ENCODE measurements at places on chromosomes 4 and X.

DNA sequence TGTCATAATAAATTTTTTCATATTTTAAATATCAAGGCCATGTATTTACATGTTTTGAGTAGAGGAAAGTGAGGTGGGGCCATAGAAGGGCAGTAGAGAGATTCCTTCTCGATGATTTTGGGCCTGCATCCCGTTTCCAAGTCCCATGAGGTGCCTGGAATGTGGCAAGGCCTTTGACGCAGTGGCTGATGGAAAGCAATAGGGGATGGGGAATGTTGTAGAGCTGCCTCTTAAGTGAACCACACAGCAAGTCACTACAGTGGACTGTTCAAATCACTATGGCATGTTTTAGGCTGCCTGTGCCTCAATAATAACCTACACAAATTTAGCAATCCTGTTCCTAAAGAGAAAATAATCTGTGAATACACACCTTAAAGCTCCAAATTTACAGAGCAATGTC lies 48.3 kb downstream of the ANXA5 start:
- DNase-seq, result no peak

- DNase-seq, result no peak
Observed at GRCh38 chrX:71586929-71587328, 8.7 kb downstream of the GCNA start.

- DNase-seq, result no peak
Observed at GRCh38 chrX:23392195-23392594, 57.5 kb downstream of the PTCHD1 start.

DNA sequence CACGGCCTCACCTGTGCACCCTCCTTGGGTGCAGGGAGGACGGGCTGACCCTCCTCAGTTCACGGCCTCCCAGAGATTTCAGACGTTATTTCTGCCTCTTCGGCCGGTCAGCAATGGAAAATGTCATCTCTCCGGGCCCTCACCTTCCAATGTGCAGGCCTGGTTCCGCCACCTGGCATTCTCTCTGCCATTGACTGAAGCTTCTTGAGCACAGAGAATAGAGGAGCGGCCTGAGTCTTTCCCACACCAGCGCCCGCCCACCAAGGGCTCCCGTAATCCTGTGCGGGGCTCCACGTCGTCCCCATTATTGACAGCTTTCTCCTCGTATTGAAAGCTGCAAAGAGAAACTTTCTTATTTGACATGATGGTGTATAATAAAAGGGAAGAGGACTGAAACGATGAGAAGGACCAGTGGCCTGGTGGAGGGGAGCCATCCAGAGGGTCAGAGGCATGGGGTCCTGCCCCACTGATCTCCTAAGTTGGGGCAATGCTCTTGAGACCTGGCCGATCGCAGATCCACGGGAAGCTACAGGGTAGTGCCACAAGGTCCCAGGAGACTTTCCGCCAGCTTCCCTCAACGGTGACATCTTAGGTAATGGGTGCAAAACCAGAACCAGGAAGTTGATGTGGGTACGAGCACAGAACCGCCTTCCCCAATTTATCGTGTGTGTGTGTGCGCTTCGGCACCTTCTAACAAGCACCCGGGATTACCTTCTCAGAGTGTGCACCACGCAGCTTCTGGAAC lies 20.6 kb downstream of the HTRA3 start:
- DNase-seq, result no peak

DNA sequence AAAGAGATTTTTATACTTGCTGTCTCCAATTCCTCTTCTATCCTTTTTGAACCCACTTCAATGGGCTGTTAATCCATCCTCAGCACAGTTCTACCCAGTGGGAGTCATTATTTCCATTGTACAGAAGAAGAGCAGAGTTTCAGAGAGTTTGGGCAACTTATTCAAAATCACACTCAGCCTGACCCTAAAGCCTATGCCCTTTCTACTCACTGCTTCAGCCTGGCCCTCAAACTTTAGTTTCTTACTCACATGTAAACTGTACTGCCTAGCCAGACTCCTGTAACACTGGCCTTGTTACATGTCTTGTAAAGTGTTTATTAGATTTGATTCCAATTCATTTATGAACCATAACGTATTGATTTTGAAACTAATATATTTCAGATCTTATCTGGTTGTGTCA lies 25.1 kb upstream of the USO1 start:
- DNase-seq, result peak; percentile 33

- no peak for DNase-seq
Observed at GRCh38 chr4:155849042-155849441, 17.0 kb downstream of the ASIC5 start.

- DNase-seq, result no peak
Observed at GRCh38 chr4:165403637-165404036, 24.8 kb downstream of the CPE start.

GRCh38 chrX:78456909-78457308 lies 129.5 kb upstream of the CYSLTR1 start:
- DNase-seq, result no peak

GRCh38 chrX:125622899-125623298 lies 303.2 kb downstream of the TEX13C start:
- no peak for DNase-seq

DNA sequence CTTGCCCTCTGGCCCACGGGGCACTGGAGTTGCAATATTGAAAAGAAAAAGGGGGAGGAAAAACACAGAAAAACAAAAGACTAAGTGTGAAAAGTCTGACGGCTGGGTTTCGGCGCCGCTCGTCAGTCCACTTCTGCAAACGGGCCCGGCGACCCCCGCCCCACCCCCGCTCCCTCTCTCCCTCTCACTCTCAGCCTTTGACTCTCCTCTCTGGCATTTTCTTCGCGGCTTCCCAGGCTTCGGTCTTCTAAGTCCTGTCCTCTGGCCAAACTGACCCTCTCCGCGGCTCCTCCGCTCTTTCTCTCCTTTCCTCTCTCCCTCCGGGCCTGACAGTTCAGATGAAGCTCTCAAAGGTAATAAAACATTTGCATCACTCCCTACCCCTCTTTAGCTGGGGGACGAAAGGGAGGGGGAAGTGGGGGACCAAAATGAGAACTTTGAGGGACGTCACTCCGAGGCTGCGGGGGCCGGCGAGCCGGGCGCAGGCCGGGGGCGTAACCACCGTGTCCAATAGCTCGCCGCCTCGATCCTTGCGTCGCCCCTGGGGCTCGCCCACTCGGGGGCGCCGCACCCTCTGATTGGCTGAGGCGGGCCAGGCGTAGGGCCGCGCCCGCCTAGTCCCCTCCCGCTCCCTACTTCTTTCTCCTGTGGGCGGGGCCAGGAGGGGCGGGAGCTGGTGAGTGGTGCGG lies at the start of gene NKX6-1:
Gene NKX6-1 (minus strand): TSS at position 358 of the 689 bp plus-strand sequence. CDS start 1,064 bp downstream, outside the sequence.
- DNase-seq, result no peak

DNA sequence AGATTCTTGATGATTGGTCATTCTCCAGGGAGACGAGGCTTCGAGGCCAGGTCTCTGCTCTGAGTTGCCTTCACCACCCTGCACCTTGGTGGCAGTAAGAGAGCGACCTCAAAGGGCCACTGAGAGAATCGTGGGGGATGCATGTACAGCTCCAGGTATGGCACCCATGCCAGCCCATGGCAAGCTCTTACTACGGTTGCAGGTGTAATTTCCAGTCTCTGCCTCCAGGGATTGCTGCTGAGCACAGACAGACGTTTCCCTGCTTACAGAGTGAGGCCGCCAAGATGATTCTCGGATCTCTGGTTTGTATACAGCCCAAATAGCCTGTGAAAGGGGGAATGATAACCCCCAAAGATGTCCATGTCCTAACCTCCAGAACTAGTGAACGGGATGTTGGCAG lies 16.3 kb upstream of the DRD5 start:
- DNase-seq, result peak; percentile 29

- no peak for DNase-seq
Observed at GRCh38 chr4:128277856-128278255, 9.8 kb downstream of the PGRMC2 start.

DNA sequence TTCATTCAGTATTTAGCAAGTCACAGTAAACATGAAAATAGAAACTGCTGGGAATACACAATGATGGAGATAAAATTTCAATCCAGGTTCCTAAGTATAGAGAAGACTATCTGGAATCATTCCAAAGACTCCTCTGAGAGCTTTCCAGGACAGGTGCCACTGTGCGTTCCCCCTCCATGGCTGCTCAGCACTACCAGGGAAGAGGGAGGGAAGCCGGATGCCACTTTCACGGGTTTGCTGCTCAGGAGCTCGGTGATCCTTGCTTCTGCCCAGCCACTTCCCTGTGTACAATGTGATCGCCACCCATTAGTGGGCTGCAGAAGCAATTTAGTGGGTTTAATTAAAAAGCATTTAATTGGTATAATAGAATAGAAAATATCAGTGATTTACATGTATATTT lies 94.5 kb downstream of the FNIP2 start:
- DNase-seq, result no peak

DNA sequence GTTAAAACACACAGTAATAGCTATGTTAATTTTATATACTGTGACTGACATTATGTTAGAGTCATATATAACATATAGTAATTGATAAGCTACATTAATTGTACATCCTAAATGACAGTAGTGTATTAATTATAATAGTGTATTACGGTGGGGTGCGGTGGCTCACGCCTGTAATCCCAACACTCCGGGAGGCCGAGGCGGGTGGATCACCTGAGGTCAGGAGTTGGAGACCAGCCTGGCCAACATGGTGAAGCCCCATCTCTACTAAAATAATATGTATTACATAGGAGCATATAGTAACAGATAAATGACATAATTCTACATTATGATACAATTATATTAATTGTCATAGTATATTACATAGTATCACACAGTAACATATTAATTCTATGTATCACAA lies 12.2 kb downstream of the ASMTL start:
- DNase-seq, result no peak

DNA sequence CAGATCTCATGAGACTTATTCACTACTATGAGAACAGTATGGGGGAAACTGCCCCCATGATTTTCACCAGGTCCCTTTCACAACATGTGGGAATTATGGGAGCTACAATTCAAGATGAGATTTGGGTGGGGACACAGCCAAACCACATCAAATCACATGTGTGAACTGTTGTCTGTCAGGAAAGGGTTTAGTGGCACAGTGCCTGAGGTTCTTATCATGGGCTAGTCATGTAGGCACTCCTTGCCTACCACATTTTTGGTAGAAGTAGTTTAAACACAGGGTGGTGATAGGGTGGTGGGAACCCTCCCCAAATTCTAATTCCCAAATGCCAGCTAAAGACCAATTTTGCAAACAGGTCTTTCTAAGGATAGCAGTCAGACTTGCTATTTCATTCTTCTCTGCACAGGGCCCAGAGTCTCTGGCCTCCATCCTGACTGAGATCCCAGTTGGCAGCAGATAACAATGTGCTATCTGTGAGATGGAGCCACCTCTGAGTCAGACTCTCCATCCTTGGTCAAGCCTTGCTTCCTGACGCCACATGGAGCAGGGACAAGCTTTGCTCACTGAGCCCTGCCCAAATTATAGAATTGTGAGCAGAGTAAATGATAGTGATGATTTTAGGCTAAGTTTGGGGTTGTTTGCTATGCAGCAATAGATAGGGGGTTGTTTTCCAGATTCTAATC lies 33.5 kb upstream of the SETD7 start:
- DNase-seq, result no peak

DNA sequence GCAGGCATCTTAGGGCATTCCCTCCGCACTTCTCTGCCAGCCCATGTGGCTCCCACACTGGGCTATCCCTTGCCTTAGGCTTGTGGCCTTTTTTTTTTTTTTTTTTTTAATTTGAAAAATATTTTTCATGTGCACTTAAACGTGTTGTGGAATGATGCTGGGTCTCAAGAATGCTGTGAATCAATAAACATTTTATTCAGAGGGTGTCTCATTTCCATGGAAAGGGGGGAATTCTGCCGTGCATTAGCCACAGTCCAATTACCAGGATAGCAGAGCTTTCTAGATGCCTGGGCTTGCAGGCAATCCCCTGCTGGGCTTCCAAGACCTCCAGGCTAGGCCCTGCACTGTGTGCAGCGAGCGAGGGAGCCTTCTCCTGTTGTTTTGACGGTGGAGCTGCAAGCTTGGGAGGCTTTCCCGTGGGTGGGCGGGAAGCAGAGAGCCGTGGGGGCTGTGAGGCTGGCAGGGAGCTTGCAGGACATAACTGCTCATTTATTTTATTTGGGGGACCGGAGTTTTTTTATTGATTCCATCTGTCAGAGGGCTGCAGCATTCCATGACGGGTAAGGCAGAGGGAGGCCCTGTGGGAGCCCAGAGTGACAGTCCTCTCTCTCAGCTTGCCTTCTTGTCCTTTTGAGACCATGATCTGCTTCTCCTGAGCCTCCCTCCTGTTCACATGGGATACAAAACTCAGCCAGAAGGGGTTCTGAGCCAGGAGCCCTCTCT lies 2.6 kb upstream of the CPZ start:
- no peak for DNase-seq

- no peak for DNase-seq
Observed at GRCh38 chrX:150446995-150447394, 83.9 kb downstream of the MAMLD1 start.

GRCh38 chr4:183240581-183241321 lies 79.3 kb downstream of the CLDN22 start:
- no peak for DNase-seq

- no peak for DNase-seq
Observed at GRCh38 chrX:65633826-65634225, 33.6 kb upstream of the MSN start.

DNA sequence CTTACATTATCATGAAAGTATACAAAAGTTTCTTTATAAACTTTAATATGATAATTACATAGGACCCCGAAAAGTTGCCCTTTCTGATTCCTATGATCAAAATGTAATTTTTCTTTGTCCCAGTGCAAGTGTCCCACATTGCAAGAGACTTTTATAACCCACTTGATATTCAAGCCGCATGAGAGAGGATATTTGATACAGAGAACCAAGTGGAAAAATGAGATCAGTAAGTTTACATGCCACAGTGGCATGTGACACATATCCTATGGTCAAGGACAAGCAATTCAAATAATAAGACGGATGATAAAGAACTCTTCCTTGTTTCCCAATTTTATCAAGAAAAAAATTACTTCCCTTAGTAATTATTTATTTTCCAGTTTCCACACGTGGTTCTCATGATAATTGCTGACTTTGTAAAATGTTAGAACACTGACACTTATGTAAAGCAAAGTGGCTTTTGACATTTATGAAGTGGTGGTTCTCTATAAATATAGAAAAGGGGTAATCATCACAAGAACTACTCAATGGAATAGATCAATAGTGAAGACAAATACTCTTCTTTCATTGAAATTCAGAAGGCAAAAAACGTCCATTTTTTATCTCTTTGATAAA lies 273.7 kb upstream of the NOCT start:
- DNase-seq, result no peak

GRCh38 chr4:6984612-6985425 lies 58.4 kb upstream of the TADA2B start:
- no peak for DNase-seq

GRCh38 chrX:97096385-97096784 lies 212.7 kb downstream of the RPA4 start:
- peak; percentile 11 for DNase-seq

Data from activated CD4-positive, alpha-beta T cell treated with anti-CD3 and anti-CD28 coated beads, Interleukin-2, amount 50 U/mL, for 16 hours (primary cell).